Inflammatory macrophage treated with lipopolysaccharide for 4 hours (primary cell): ENCODE measurements at places on chromosomes 7 and 10.

- DNase-seq = no peak
Observed at GRCh38 chr10:97097084-97097433, 88.7 kb downstream of the SLIT1 start.

DNA sequence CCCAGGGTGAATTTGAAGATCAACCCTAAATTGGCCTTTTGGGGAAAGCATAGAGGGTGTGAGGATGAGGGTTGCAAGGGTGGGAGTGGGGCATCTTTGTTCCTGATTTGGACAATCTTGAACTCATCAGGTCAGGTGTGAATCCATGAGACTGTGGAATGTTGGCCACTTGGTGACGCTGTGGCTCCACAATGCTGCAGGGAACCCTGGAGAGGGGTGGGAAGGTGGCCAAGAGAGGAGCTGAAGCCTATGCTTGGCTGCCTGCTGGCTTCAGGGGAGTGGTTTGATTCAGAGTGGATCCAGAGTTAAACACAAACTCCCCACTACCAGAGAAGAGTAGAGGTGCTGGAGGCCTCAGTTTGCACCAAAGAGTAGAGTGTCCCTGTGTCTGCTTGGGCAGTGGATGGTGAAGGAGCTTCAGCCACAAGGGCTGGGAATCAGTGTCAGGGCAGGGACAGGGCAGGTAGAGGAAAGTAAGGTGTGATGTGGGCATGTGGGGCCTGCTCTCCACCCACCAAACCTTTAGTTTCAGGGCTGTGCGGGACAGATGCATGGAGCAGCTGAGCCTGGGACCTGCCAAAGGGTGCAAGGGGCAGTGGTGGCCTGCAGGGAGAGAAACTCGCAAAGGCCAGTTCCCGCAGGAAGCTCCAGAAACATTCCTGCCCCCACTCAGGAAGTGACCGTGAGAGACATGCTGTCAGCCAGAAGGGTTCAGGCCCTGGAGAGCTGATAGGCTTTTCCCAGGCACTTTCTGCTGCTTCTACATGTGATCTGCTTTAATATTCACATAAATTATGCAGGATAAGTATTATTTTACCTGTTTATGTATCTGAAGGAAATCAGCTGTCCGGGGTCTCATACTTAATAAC, 81.0 kb upstream of the PRSS58 start:
- DNase-seq = no peak

GRCh38 chr7:2725178-2726105, 37.4 kb downstream of the AMZ1 start:
- DNase-seq = no peak

DNA sequence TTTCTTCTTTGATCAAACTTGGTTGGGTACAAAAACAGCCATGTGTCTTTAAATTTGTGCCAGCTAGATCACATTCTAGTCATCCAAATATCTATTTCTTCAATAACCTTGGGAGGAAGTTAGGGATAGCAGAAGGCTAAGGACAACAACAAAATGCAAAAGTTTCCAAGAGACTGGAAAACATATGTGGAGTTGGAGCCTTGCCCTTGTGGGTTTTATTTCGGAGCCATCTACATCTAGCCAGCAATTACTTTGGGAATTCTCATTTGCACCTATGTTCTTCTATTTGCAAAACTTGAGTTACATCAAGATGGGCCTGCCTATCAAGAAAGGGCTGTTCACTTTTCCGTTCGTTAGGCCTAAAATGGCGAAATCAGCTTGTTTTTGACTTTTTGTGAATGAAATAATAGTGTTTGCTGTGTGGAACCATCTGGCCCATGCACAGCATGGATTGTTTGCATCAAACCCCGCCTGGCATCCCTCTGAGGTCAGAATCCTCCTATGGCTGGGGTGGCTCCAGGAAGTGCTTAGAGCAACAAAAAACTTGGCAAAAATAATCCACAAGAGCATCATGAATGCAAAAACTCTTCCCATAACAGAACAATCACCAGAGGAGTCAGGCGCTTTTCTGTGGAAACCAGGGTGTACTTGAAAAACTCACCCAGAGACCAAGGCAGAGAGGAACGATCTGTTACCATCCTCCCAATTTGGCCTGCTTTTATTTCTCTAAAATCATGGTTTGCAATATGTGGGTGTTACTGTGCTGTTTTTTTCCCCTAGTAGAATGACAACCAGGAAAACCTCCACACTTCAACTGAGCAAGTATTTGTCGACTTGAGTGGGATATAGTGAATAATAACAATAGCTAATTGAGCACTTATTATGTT, 36.2 kb upstream of the XPNPEP1 start:
- no peak for DNase-seq

- no peak for DNase-seq
Observed at GRCh38 chr7:22433710-22434460, 66.1 kb downstream of the STEAP1B start.

DNA sequence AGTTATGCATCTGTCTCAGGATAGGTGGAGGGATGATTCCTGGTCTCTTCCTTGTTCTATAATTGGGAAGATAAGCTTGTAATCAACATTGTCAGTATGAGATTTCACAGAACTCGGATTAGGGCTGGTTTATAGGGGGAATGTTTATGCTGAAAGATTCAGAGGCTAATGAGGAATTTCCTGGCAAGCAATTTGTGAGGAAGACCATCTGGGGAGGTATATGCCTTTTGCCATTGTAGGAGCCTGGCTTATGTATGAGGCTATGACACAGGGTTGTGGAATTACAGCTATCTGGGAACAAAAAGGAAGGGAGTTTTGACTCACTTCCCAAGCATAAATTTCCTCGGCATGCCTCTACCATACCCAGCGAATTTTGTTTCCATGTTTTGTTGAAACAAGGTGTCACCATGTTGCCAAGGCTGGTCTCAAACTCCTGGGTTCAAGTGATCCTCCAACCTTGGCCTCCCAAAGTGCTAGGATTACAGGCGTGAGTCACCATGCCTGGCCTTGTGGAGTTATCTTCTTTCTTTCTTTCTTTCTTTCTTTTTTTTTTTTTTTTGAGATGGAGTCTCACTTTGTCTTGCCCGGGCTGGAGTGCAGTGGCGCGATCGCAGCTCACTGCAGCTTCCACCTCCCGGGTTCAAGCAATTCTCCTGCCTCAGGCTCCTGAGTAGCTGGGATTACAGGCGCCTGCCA, 1.6 kb upstream of the COPS6 start:
- no peak for DNase-seq

DNA sequence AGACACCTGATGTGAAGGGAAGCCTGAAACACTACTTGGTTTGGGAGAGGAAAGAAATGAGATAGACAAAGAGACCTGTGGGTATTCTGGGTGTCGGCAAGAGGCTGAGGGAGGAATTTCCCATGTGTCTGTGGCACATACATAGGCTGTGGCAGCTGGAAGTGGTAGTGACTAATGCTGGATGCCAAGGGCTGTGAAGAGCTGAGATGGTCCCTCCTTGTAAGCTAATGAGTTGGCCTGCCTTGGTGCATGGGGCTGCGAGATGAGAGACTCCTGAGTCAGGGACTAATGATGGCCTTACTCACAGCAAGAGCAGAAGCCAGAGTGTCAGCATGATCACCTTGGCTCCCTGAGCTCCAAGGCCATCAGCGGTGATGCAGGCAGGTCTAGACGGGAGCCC, 119.0 kb upstream of the EEPD1 start:
- DNase-seq = no peak
